Upper lobe of left lung (tissue), 6 donors: ENCODE measurements at places on chromosomes 12 and 14. TPM values are rescaled to one million over a fixed set of nuclear protein-coding genes. Genes with fewer than 3 reads are reported as not detected.

The IFI27 gene
- 216 TPM for total RNA-seq

The MGP gene
- 660 TPM for total RNA-seq

The TMEM179 gene
- not detected for total RNA-seq

The CATSPERB gene
- 0.67 TPM for total RNA-seq

The CCDC88C gene
- 70.1 TPM for total RNA-seq

The SNX6 gene
- 60.9 TPM for total RNA-seq

The GRIN2B gene
- total RNA-seq = not detected

The IAPP gene
- not detected for total RNA-seq

DNA sequence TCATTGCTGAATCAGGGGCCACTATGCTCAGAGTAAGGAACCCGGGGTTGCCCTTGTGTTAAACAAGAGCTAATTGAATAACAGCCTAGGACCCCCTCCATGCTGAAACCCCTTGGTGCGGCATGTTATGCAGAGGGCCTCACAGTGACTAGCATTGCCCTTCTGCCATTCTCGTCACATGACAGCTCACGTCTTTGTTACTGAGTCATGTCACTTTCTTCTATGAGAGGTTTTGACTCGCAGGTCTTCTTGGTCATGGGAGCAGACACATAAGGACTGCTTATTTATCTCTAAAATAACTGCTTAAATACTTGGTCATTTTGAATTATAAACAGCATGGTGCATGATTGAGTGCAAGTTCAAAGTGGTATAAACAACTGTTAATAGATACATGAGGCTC, 24.9 kb downstream of the TCTN1 start:
- H3K4me3 ChIP-seq = no peak overlapping the region
- no peak for DNase-seq
- H3K4me1 ChIP-seq = no peaks in the 10 kb centered on the region
- H3K27me3 ChIP-seq = no peaks in the 10 kb centered on the region
- no peaks in the 10 kb centered on the region for H3K36me3 ChIP-seq
- no peak overlapping the region for H3K27ac ChIP-seq

DNA sequence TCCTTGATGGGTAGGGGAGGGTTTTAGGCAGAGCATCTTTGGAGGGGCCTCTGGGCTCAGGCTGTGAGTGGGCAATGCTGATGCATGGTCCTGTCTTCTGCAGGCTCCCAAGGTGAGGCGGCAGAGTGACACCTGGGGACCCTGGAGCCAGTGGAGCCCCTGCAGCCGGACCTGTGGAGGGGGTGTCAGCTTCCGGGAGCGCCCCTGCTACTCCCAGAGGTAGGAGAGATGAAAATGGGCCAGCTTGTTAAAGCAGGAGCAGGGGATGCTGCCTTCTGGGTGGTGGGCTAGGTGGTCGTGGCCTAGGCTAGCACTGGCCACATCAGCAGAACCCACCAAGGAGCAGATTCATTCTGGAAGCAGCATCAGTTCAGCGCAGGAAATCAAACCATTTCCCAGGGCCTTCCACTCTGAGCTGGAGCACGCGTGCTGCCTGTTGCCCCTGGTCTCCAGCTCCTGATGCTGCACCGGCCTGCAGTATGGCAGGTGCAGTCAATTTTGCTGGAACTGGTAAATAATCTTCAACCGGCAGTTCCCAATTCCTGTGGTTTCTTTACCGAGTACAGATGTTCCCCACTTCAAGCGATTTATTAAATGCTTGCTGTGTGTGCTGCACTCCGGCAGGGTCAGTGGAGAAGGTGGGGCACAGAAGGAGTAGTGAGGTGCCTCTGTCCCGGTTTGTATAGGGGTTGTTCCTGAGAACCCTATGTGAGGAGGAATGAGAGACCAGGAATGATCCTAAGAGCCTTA, 7.4 kb downstream of the PAPLN start:
- H3K27ac ChIP-seq = no peak overlapping the region
- DNase-seq = no peak
- H3K36me3 ChIP-seq = no peaks in the 10 kb centered on the region
- no peak overlapping the region for H3K4me3 ChIP-seq
- H3K4me1 ChIP-seq = peaks cover 46% of the 10 kb centered on the region

DNA sequence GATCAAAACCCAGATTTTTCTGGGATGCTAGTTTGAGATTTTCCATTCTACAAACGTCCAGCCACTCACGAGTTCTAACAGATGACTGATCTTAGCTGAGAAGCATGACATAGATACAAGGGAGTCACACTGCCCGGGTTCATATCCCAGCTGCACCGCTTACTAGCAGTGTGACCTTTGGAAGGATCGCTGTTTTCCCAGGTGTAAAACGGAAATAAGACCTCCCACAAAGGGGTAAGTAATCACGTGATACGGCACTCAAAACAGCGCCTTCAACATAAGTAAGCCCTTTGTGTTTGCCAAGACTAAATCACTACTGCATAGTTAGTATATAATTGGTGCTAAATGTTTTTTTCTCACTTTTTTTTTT, 624 bp upstream of the PWP1 start:
- peak overlapping the region; percentile 78 for H3K27ac ChIP-seq
- peaks cover 19% of the 10 kb centered on the region for H3K4me1 ChIP-seq
- peak overlapping the region; percentile 97 for H3K4me3 ChIP-seq
- H3K36me3 ChIP-seq = peaks cover 2% of the 10 kb centered on the region
- no peak for DNase-seq
- no peaks in the 10 kb centered on the region for H3K27me3 ChIP-seq

- DNase-seq = no peak
- no peak overlapping the region for H3K4me3 ChIP-seq
- H3K4me1 ChIP-seq = no peaks in the 10 kb centered on the region
- H3K27ac ChIP-seq = no peak overlapping the region
- H3K27me3 ChIP-seq = no peaks in the 10 kb centered on the region
Observed at GRCh38 chr14:66074537-66074936, 411.6 kb upstream of the CCDC196 start.

DNA sequence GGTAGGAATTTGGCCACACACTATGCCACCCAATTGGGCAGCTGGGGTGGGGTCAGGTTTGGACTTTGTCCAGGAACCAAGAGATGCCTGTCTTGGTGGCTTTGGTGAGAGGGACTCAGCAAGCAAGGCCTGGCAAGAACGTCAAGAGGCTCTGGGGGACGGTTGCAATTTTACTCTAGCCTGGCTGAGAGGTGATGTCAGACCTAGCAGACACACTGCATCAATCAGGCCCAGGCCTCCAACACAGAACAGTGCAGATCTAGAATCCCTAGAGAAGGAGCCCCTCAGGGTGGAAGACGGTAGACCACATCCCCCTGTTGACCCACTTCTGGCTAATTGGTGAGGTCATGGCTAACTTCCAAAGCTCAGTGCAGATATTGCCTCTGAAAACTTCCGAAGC, 1.6 kb upstream of the UNC119B start:
- H3K36me3 ChIP-seq = peaks cover 5% of the 10 kb centered on the region
- no peaks in the 10 kb centered on the region for H3K27me3 ChIP-seq
- H3K27ac ChIP-seq = no peak overlapping the region

DNA sequence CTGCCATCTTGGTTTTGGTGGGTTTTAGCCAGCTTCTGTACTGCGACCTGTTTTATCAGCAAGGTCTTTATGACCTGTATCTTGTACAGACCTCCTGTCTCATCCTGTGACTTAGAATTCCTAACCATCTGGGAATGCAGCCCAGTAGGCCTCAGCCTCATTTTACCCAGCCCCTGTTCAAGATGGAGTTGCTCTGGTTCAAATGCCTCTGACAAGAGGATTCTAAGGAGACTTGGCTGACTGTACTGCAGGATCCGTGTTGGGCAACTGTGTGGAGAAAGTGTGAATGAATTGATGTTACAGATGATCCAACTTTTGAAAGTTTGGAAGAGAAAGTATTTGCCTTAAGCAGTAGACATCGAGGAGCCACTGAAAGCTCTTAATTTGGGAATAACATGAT, 91.0 kb downstream of the TTLL5 start:
- no peak overlapping the region for H3K4me3 ChIP-seq
- H3K27ac ChIP-seq = no peak overlapping the region
- peaks cover 5% of the 10 kb centered on the region for H3K36me3 ChIP-seq
- no peaks in the 10 kb centered on the region for H3K4me1 ChIP-seq

- H3K4me3 ChIP-seq = no peak overlapping the region
- no peaks in the 10 kb centered on the region for H3K27me3 ChIP-seq
- no peak overlapping the region for H3K27ac ChIP-seq
- H3K36me3 ChIP-seq = no peaks in the 10 kb centered on the region
- DNase-seq = no peak
- H3K4me1 ChIP-seq = no peaks in the 10 kb centered on the region
Observed at GRCh38 chr12:92434607-92435025, 268.2 kb upstream of the PLEKHG7 start.

DNA sequence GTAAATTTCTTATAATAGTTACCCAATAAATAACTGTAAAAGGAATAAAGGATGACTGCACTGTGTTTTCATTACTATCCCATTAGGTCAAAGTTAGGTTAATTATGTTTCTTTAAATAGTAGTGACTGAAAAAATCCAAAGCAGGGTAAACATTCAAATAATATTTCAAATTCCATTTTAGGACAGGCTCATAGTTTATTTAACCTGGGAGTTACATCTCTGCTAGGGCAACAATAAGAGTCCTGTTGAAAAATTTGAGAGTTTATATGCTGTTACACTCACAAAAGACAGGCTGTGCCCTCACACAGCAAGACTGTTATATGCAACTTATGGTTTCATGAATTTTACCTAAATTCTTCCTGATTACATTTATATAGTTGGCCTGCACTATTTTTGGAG, 8.0 kb downstream of the ERP27 start:
- no peaks in the 10 kb centered on the region for H3K36me3 ChIP-seq
- no peak overlapping the region for H3K4me3 ChIP-seq
- peaks cover 6% of the 10 kb centered on the region for H3K4me1 ChIP-seq
- H3K27me3 ChIP-seq = no peaks in the 10 kb centered on the region
- DNase-seq = no peak

DNA sequence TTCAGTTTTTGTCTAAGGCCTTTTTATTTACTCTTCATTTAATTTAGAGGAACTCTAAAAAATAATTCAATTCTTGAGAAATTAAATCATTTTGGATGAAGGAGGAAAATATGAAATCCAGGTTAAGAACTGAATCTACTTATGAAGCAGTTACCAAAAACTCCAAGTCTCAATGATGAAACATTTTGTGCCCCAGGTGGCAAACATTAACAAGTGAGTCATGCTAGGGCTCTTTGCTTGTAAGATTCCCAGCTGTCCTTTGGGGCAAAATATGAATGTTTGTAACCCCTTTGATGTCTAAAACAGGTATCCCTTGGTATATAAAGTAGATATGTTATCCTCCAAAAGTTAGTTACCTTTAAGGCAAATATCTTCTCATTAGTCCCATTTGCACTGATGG, 202.4 kb downstream of the NEDD1 start:
- no peak for DNase-seq
- H3K27ac ChIP-seq = no peak overlapping the region
- no peaks in the 10 kb centered on the region for H3K4me1 ChIP-seq
- H3K27me3 ChIP-seq = no peaks in the 10 kb centered on the region
- no peaks in the 10 kb centered on the region for H3K36me3 ChIP-seq
- H3K4me3 ChIP-seq = no peak overlapping the region

DNA sequence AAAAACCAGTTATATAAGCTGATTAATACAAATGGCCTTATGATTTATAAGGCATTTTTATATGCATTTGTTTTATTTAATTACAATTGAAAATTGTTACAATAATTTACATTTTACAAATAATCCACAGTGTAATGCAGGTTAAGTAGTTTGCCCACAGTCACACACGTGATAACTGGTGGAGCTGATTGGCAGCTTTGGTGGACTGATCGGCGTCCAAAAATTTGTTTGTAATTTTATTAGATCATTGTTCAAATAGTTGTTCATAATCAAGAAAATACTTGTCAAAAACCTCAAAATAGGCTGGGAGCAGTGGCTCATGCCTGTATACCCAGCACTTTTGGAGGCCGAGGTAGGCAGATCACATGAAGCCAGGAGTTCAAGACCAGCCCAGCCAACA, 59.7 kb downstream of the AEBP2 start:
- no peaks in the 10 kb centered on the region for H3K4me1 ChIP-seq
- H3K36me3 ChIP-seq = no peaks in the 10 kb centered on the region
- no peak overlapping the region for H3K27ac ChIP-seq

DNA sequence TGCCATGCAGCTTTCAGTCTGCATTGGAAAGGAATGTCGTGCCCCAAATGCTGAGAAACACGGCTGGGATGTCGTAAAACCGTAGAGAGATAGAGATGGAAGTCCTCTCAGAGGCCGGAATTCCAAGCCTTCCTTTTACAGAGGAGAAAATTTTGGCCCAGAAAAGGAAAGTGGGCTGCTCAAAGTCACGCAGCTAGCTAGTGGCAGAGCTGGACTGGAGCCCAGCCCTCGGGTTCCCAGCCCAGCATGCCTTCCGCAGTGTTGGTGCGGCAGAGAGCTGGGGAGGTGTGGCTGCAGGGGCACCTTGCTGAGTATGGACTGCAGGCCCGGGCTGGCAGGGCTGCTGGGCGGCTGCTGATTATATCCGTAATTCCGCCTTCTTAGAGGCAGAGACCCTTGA, 50.3 kb downstream of the KCNA1 start:
- H3K4me1 ChIP-seq = no peaks in the 10 kb centered on the region
- no peak overlapping the region for H3K27ac ChIP-seq
- no peak overlapping the region for H3K4me3 ChIP-seq
- no peaks in the 10 kb centered on the region for H3K27me3 ChIP-seq

DNA sequence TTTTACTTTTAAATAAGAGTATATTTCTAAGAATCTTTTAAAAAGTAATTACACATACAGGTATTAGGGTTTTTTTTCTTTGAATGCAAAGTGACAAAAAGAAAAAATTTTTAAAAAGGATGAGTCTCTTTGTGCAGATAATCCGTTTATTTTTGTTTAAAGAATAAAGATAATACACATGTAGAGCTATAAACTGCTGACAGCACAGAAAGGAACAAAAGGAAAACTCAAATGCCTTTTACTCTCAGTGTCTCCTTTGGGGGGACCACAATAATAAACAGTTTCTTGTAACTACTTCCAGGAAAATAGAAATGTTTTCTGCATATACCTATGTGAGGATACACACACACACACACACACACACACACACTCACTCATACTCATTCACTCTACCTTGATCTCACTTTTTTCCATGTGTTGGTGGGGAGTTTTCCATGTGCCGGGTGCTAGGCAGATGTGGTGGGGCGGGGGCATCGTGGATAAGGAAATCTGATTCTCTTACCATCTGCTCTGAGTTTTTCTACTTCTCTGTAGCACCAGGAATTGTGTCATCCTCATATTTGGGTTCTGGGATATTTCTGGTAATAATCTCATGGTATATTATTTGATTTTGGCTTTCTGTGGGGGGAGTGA, 58.1 kb downstream of the KCTD10 start:
- no peak overlapping the region for H3K4me3 ChIP-seq
- no peaks in the 10 kb centered on the region for H3K4me1 ChIP-seq
- no peak overlapping the region for H3K27ac ChIP-seq
- H3K36me3 ChIP-seq = no peaks in the 10 kb centered on the region
- no peak for DNase-seq

- H3K27me3 ChIP-seq = no peaks in the 10 kb centered on the region
- peaks cover 49% of the 10 kb centered on the region for H3K4me1 ChIP-seq
- H3K36me3 ChIP-seq = no peaks in the 10 kb centered on the region
- H3K4me3 ChIP-seq = no peak overlapping the region
Observed at GRCh38 chr12:110585231-110585799, 2.2 kb upstream of the PPTC7 start.

DNA sequence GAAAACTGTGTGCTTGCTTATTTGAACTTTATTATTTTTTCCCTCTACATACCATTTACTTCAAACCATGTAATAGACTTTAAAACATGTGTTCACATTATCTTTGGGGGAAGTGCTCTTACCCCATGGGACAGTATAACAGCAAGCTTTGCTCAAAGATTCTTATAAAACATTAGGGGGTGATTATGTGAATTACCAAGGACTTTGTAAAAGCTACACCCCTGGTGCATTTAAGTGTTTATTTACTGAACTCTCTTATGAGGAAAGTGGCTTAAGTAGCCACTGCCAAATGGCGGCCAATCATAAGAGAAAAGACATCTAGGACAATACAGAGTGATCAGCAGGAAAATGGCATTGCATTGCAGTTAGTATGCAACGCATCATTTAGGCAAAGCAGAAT, 70.3 kb downstream of the CAPZA3 start:
- H3K4me1 ChIP-seq = no peaks in the 10 kb centered on the region
- H3K27me3 ChIP-seq = no peaks in the 10 kb centered on the region
- H3K4me3 ChIP-seq = no peak overlapping the region
